CD4-positive, alpha-beta T cell treated with Interleukin-17A for 4 hours (primary cell): ENCODE measurements at places on chromosomes 13 and 19.

DNA sequence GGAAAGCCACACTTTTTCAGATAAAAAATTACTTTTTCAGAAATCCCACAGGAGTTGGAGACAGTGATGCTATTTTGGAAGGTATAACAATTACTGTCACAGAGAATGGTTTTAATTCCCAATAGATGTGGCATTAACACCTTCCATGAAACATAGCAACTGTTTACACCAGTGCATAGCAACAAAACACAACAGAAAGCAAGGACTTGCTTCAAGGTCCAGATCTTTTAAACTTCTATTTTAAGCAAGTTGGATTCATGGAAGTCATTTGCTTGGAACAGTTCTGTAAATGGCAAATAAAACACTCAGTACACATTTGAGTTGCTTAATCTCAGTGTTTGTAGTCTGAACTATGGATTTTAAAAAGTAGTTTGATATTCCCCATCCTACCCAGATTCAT, 385.9 kb upstream of the SPRY2 start:
- no peak for DNase-seq

- no peak for DNase-seq
Observed at GRCh38 chr13:32032759-32033158, 1.2 kb downstream of the FRY start.

GRCh38 chr13:110403721-110404120, 96.6 kb downstream of the COL4A2 start:
- no peak for DNase-seq

GRCh38 chr19:38395381-38396114, 7.1 kb downstream of the SPRED3 start:
- peak; percentile 66 for DNase-seq

DNA sequence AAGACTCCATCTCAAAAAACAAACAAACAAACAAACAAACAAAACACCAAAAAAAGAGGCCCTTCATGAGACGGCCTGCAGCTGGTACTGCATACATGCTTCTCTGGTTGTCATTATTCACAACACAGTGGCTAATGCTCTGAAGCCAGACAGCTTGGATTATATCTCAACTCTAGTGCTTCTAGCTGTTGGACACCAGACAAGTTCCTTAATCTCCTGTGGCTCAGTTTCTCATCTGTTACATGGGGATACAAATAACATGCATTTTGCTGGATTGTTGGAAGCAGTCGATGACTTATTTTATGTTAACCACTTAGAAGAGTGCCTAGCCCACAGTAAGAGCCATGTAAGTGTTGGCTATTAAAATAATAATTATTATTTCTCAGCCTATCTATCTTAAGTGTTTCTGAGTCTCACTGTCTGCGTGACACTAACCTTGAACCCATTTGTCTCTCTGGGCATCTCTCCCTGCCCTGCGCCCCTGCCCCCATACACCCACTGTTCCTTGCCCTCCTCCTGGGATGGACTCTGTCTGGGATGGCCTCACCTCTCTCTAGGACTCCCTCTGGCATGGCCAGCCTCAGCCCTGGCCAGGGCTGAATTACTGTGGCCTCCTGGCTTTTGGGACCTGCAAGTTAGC, 3.1 kb upstream of the JUNB start:
- no peak for DNase-seq
